Fibroblast of pulmonary artery (primary cell): ENCODE measurements at places on chromosomes 7 and 10.

DNA sequence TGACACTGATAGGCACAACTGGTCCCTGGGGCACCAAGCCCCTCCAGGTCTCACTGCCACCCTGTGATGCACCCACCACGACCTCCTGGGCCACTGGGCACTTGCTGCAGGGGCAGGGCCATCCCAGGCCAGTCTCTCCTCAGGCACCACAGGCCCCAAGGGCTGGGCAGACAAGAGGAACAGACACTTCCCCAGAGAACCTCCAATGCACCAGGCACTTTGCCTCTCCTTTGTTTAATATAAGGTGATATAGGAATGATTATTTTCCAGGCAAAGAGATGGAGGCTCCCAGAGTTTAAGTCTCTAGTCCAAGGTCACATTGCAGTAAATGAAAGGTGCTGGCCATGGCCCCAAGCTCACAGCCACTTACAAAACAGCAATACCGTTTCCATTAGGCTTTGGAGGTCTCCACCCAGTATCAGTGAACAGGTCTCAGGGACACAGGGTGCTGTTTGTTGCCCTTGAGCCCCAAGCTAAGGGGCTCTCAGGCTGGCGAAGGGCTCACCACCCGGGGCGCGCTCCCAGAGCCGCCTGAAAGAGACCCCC is 4.5 kb downstream of the DEPP1 start:
- no peak for DNase-seq

DNA sequence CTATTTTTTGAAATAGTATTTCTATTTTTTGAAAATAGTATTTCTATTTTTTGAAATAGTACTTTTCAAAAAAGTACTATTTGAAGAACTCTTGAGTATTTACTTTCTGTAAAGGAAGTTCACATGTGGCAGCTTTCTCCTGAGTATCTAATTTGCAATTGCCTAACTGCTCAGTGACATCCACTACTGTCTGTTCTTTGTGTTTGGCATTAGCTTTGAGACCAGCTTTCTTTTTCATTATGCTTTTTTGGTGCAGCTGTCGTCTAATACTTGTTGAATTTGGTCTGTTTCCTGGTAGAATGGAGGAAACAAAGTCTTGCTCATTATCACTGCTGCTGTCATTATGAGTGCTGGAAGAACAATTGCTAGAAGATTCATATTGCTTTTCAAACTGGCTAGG is 99.1 kb downstream of the BMPR1A start:
- no peak for DNase-seq

DNA sequence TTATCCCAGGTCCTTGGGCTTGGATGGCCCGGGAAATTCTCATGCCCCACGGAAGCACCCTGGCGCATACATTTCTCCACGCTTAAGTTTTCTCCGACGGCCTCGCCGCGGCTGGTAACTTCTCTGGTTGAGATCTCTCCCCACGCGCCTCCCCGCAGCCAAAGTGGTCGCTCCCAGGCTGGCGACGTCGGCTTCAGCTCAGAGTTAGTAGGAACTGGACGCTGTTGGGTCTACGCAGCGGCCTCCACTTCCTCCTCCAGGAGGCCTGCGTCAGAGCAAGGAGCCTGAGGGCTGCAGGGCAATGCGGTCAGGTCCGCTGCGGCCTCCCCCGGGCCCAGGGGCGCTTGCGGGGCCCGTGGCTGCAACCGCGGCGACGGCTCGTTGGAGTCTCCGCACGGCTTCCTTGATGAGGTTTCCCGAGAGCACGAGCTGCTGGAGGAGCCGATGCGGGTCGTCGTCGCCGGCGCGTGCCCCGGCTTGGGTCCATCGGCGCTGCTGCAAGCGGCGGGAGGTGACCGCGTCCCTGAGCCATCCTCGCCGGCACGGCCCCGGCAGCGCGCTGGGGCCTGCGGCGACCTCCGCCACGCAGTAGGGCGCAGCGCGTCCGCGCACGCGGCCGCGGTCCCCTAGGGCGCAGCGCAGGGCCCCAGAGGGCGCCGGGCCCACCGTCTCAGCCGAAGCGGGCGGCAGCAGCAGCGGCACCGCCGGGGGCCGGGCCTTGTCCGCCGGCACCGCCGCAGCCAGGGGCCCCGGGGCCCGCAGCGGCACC is 744 bp downstream of the FRAT2 start:
- peak; percentile 53 for DNase-seq

GRCh38 chr10:99372546-99373271 is 43.6 kb downstream of the CNNM1 start:
- peak; percentile 52 for DNase-seq

DNA sequence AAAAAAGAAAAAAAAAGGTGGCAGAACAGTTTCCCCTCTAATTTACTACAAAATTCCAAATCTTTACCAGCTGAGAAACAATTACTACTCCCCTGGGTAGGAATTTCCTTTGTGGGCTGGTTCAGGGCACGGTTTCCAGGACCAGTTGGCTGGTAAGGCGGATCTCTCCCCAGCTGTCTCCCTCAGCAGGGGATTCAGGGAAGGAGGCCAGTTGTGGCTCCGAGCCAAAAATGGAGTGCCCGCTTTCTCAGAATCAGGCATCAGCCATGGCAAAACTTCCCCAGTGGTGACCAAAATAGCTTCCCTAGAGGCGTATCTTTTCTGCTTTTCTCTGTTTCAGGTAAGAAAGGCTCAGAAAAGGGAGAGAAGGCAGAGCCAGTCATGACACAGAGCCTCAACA is 91.2 kb downstream of the ZNF22 start:
- DNase-seq: no peak

DNA sequence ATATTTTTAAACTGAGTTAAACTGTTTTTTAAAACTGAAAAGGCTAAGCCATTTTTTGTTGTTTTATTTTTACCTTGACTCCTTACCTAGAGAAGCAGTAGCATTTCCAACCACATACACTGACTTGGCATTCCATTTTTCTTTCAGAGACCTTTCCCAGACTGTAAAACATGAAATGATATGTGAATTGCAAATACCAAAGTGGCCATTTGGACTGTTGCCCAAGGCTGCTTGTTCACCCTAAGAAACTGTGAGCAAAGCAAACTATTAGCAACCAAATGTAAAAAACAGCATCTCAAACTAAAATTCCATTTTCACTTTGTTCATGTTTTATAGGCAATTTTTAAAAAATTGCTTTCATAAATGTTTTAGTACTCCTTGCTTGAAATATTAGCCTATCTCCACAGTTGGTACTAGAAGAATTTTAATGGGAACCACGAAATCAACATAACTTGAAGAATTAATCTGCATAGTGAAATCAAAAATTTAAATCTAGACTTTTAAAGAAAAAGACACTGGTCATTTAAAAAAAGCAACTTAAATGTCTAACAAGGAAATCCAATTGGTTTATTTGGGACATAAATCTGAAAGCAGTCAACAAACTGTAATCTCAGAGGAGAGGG is 10.8 kb downstream of the UROS start:
- peak; percentile 43 for DNase-seq

DNA sequence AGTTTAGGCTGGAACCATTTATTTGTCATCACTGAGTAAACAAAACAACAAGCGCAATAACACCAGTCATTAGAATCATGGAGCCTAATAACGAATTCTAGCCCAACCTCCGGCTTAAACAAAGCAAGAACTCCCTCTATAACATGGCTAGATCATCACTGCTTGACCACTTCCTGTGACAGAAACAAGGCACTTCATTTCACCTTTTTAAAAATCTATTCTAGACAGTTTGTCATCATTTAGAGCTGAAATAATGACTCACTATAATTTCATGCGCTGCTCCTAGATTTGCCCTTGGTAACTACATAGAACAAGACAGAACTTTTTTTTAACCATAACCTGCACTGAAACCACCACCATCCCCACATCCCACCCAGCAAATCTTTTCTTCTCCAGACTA is 81.3 kb downstream of the OSBPL3 start:
- DNase-seq: no peak

DNA sequence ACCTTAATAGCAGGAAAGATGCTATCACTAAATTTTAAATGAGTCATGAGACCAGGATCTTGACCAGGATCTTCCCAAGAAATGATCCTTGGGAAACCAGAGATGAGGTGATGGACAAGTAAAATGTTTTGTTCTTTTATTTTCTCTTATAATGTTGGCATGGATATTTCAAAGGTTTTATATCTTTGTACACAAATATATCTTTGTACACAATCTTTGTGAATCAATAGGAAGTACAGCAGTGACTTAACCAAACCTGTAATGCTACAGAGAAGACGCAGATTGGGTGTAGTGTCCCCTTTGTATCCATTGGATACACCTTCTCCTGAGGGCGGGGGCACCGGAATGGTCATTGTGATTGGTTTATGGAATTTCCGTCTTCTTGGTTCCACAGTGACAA is 180.1 kb upstream of the CCDC6 start:
- no peak for DNase-seq

- no peak for DNase-seq
Measured at GRCh38 chr10:110009736-110010475, 2.1 kb downstream of the ADD3 start.
